AG04449 (cell line): ENCODE measurements at places on chromosomes 1 and 21.

GRCh38 chr21:45632637-45633251 is 10.8 kb upstream of the PCBP3 start:
- no peak for DNase-seq

- DNase-seq = no peak
Observed at GRCh38 chr1:155507945-155508344, 54.7 kb downstream of the ASH1L start.

- DNase-seq = no peak
Observed at GRCh38 chr1:106584676-106585075, 471.8 kb upstream of the PRMT6 start.

- no peak for DNase-seq
Observed at GRCh38 chr1:31651089-31651420, 6.4 kb upstream of the PEF1 start.

DNA sequence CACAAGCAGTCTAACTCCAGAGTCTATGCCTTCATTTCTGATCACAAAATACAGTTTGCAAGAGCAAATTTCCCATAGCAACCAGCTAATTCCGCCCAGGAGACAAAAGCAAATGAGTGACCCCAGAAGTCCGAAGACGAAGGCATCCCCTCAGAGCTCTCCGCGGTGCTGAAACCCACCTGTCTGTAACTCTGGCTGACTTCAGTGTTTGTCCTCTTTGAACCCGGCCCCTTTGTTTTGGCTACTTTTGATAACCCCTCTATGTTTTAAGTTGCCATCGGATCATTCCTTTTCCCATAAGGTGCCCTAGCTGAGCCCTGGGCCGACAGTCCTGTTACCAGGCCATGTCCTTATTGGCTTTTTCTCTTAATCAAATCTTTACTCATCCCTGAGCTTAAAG is 515.8 kb downstream of the PTPRU start:
- no peak for DNase-seq
